ENCODE measurements at places on chromosomes 16 and 17.

- DNase-seq = no peak
Measured at GRCh38 chr17:68763562-68763961, 162.4 kb upstream of the FAM20A start.

- DNase-seq = no peak
Measured at GRCh38 chr16:78431004-78431670, 331.7 kb downstream of the WWOX start.

DNA sequence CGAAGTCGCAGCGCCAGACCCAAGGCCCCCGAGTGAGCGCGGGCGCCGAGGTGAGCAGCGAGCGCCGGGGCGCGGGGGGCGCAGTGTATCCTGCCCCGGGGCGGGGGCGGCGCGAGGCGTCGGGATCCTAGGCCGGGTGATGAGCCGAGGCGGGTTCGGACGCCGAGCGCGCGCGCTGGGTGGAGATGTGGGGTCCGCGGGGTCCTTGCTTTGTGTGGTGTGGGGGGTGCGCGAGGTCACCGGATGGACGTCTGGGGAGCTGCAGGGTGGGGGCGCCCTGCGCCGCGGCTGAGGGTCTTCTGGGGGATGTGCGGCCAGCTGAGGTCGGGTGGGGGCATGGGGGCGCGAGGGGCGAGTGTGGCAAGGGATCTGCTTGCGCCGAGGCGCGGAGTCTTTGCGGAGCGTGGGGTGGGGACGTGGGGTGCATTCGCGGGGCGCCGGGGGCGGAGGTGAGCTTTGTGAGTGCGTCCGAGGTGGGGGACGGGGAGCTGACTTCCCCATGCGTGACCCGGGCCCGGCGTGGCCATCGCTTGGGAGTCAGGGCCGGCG is 560 bp downstream of the RAI1 start:
- DNase-seq = no peak

- DNase-seq = no peak
Measured at GRCh38 chr17:63960430-63960829, 12.3 kb downstream of the SCN4A start.

DNA sequence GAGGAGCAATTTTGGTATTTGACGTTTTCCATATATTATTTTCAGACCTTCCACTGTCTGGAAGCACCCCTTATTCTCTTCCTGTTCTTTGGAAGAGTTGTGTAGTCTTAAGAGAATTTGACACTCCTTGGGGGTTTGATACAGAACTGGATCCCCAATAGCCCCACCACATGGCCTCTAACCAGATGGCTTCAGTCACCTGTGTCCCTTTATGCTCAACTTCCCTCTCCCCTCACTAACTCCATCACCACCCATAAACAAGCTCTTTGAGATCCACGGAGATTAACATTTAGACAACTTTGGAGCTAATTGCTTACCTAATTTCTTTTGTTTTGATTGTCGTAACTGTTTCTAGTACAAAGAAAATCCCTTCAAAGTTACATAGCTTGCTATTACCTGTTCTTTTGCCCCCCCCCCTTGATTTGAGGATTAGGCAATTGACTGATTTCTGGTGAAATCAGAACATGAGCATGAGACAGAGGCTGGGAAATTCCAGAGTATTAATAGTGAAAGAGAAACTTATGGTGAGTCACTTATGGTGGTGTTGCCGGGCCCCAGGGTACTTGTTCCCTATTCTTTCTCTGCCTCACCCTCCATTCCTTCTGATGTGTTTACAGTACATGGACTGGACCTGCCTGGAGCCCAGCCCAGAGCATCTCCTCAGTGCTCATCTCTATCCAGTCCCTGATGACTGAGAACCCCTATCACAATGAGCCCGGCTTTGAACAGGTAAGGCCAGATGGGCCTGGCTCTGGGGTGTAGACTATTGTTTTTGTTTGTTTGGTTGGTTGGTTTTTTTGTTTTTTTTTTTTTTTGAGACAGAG is 7.5 kb downstream of the UBE2Z start:
- DNase-seq = no peak

DNA sequence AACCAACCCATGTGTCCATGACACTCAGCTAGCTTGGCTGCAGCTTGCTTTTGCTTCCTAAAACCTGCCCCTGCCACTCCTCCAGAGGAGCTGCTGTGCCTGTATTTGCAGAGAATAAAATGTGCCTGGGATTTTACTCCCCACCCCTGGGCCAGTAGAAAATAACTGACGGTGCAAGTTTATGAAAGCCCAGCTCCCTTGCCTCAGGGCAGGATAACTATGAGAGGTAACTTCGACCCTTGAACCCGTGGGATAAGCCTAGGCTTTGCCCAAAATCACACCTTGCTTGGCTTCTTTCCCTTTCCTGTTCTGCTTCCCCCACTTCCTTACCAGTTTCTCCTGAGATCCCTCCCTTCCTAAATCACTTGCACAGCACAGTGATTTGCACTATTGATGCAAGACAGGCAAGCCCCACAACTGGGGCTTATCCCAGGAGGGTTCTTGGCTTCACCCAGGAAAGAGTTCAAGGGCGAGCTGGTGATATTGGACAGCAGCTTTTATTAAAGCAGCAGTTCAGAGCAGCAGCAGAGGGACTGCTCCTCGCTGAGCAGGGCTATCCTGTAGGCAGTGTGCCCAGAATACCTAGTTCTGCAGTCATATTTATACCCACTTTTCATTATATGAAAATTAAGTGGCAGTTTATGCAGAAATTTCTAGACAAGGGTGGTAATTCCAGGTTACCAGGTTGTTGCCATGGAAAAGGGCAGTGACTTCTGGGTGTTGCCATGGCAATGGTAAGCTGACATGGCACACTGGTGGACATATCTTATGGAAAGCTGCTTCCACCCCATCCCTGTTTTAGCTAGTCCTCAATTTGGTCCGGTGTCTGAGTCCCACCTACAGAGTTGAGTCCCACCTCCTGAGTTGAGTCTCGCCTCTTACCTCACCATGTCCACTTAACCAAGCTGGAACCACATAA is 6.3 kb upstream of the ERCC4 start:
- no peak for DNase-seq

- no peak for DNase-seq
Measured at GRCh38 chr16:82062645-82063058, 27.6 kb downstream of the HSD17B2 start.

All from LoVo (cell line).